ENCODE measurements at places on chromosomes 2 and 18.

DNA sequence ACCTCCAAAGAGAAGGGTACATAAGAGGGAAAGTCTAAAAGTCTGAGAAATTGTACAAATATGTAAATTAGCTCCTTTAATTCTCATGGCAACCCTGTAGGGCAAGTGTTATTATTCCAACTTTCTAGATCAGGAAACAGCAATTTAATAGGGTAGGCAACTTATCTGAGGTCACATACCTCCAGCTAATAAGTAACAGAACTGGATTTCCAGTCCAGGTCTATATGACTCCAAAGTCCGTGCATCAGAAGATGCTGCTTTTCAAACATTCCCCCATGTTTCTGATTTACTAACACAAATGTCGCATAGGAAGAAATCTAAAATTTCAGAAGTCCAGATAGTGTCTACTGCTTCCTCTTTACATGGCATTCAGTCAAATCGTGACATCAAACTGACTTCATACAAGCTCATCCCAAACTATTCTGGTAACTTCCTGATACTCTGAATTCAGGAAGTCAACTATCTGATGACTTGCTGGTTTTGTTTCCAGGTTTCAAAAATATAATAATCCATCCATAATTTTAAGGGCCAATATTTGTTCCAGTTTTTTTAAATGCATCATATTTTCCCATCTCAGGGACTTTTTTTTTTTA is 419.3 kb upstream of the ACVR2A start:
- no peak for DNase-seq

- DNase-seq = no peak
Observed at GRCh38 chr18:22335731-22336198, 82.0 kb downstream of the CTAGE1 start.

DNA sequence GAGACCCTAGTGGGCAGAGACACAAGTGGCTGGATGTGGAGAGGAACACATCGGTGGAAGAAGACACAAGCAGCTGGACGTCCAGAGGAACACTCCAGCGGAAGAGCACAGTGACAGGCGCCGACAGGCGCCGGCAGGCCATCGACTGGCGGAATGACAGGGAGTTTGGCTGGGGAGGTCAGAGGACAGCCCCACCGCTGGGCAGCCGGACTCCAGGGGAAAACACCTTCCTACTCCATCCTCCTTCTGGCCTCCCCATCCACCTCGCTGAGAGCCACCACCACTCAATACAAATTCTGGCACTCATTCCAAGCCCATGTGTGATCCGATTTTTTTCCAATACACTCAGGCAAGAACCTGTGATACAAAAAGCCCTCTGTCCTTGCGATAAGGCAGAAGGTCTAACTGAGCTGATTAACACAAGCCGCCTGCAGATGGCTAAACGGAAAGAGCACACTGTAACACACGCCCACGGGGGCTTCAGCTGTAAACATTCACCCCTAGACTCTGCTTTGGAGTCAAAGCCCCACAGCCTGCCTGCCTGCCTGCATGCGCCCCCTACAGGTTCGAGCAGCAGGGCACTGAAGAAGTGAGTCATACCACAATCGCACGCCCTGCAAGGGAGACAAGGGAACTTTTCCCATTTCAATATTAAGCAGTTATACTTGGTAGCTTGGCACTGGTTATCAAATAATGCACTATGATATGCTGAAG is 50.2 kb upstream of the LRP1B start:
- DNase-seq = no peak

- no peak for DNase-seq
Observed at GRCh38 chr18:77088963-77089722, 43.4 kb downstream of the MBP start.

- no peak for DNase-seq
Observed at GRCh38 chr18:56987236-56987635, 159.7 kb upstream of the BOD1L2 start.

DNA sequence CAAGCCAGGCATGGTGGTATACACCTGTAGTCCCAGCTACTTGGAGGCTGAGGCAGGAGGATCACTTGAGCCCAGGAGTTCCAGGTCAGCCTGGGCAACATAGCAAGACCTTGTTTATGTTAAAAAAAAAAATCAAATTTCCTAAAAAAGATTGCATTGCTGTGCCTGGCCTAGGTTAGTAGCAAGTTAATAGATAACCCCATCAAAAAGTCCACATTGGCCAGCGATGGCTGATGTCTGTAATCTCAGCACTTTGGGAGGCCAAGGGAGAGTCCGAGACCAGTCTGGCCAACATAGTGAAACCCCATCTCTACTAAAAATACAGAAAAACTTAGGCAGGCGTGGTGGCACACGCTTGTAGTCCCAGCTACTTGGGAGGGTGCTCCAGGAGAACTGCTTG is 38.7 kb downstream of the PARD6G start:
- no peak for DNase-seq

- no peak for DNase-seq
Observed at GRCh38 chr2:133655610-133656009, 87.3 kb upstream of the NCKAP5 start.

DNA sequence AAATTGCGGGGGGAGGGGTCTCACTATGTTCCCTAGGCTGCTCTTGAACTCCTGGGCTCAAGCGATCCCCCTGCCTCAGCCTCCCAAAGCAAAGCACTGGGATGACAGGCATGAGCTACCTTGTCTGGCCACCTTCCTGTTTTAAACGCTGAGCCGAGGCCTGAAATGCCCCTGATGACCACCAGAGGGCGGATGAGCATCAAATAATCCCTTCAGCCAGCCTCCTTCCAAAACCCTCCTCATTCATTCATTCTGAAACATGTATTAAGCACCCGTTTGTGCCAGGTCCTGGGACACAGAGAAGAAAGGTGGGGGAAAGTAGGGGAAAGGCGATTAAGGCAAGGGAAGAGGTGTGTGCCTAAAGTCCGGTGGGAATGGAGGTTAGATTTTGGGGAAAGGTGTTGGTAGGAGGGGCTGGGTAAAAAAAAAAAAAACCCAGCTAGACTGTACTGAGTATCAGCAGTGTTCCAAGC is 30.7 kb upstream of the PTMA start:
- peak; percentile 20 for DNase-seq

GRCh38 chr18:48446582-48447225 is 37.5 kb upstream of the ZBTB7C start:
- DNase-seq = peak; percentile 30

DNA sequence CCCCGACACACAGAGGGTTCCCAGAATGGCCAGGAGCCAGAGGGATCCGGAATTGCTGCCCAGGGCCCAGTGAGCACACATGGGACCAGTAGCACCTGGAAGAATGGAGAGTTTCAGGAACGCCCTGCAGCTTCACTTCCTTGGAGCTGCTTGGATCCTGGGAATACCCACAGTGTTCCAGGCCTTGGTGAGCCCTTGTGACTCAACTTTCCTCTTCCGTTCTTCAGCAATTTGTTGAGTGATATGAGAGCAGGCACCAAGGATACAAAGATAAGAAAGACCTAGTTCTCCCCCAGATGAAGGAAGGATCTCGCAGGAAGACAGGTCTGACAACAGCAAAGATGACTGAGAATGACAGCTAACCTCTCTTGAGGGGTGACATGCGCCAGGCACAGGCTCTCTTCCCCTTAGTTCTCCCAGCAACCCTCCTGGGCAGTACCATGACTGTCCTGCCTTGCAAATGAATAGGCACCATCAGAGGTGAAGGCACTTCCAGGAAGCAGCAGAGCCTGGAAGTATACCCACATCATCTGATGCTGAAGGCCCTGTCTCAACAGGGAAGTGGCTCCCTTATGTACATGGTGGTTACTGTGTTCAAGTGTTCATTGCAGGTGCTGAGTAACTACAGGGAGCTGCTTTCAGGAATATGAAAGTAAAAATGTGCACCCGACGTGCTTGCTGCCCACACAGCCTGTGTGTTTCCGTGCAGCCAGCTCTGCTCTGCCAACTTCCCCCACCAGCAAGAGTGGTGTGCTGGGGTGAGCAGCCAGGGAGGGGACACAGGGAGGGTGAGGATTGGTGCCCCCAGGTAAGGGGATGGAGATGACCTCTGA is 116.2 kb downstream of the STPG4 start:
- no peak for DNase-seq

DNA sequence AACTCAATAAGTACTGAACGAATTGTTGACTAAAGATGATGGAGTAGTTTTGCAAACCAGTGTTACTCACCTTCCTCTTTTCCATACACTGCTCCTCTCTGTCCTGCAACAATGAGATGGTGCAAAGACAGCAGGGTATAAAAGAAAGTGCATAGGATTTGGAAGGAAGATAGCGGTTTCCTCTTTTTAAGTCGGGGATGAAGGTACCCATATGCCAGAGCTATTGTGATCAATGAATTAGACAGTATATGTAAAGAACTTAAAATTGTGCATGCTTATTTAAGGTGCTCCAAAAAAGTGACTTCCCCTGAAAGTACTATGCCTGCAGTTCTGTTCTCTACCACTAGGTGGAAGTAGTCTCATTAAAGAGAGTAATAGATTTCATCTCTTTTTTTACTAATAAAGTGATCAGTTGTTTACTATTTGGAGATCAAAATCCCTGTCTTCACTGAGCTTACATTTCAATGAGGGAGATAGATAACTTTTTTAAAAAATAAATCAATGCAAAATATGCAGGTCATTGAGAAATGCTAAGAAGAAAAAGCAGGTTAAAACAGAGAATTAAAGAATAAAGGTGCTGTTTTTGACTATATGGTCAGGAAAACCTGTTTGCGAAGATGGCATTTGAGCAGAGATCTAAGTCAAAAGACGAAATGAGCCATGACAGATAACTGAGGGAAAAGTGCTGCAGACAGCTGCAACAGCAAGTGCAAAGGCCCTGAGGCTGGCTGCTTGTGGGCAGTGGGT is 339.7 kb upstream of the SLC14A2 start:
- DNase-seq = no peak

DNA sequence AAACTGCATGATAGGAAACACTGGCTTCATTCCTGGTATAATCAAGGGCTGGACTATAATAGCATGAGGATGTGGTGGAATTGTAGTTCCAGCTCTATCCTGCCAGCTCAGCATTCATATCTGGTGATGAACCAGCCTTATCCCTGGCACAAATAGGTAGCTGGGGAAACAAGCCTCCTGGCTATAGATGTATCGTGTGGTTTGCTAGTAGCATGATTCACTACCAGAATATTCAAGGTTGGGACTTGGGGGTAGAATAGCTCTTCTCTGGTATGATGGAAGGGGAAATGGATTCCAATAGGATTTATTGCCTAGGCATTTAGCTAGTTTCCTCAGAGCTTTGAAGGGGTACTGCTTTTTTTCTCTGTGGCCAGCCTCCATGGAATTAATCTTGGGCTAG is 532.8 kb downstream of the FBXO15 start:
- no peak for DNase-seq

- no peak for DNase-seq
Observed at GRCh38 chr2:74328074-74328473, 15.1 kb downstream of the SLC4A5 start.

DNA sequence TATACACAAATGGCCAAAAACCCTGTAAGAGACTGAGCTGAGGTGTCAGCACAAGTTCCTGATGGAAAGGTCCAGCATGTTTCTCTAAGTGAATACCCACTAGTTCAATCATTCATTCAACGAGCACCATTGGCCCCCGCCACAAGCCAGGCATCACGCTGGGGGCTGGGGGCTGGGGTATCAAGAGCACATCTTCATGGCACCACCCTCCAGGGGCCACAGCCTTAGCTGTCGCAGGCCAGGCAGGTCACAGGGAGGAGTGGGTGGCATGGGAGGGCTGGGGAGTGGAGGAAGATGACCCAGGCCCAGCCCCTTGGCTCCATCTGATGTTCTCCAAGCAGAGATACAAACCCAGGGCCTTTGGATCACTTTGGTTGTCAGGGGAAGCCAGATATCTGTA is 97.9 kb downstream of the ACKR3 start:
- no peak for DNase-seq

DNA sequence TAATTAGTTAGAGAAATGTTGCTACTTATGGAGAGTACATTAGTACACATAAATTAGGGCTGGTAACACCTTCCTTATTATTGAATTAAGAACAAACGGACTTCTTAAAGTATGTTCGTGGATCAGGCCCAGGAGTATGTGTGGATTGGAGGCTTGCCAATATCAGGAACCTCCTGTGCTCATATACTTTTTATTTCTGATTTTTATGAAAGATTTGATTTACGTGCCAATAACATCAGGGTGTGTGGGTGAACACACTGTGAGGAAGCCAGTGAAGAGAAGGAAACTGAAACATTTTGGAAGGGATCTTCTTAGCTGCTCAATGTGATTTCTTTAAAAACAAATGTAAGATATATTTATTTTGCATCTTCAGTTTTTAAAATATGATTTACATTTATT is 113.0 kb downstream of the EFEMP1 start:
- DNase-seq = no peak

GRCh38 chr18:79682894-79683625 is 3.5 kb downstream of the CTDP1 start:
- DNase-seq = no peak
